ENCODE measurements at places on chromosomes 5 and 9.

DNA sequence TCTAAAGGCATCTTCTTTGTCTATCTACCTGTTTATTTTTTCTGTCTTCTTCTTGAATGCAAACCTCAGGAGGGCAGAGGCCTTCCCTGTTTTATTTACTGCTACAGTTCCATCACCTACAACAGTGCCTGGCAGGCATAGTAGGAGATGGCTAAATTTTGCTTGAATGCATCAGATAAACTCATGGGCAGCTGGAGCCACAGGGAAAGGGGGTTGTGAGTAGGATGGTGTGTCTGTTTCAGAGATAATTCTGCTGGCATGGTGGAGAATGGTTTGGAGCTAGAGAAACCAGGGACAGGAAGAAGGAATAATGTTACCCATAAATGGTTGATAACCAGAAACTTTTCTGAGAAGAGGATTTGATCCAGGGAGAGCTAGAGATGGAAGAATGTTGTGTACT, 189.8 kb upstream of the BRINP1 start:
- no peak for DNase-seq

DNA sequence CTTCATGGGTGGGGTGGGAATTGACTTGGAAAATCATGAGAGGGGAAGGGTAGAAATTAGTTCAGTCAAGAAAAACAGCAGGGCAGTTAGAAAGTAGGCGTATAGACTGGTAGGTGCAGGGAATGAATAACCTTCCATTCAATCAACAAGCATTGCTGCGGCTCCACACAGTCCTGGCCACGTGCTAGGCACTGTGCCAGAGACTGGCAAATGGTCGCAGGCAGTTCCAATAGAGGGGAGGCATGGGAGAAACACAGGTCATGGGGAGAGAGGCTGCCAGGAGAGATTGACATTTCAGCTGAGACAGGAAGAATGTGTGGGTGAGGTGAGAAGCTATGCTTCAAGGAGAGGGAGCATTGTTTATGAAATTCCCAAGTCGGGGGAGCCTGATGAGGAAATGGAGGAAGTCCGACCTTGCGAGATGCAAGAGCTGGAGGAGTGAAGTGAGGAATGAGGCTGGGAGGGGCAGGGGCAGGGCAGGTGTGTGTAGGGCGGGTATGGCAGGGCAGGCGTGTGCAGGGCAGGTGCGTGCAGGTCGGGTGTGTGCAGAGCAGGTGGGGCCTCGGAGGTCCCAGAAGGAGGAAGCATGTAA, 54.4 kb upstream of the PPARGC1B start:
- no peak for DNase-seq

DNA sequence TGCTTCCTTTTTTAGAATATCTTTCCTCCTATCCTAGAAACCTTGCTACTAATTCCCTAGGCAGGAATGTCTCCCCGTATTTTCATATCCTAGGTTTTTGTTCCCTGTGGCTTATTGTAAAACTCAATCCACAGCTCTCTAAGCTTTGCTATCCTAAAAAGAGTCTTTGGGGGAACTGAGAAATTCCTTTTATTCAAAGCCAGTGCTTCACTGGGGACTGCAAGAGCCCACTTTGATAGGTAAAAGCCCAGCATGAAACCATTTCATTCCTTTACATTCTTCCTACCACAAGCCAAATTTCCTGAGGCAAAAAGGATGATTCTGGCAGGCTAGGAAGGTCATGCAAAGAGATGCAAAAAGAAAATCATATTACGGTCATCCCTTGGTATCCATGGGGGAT, 5.8 kb upstream of the HACD4 start:
- DNase-seq, result no peak

DNA sequence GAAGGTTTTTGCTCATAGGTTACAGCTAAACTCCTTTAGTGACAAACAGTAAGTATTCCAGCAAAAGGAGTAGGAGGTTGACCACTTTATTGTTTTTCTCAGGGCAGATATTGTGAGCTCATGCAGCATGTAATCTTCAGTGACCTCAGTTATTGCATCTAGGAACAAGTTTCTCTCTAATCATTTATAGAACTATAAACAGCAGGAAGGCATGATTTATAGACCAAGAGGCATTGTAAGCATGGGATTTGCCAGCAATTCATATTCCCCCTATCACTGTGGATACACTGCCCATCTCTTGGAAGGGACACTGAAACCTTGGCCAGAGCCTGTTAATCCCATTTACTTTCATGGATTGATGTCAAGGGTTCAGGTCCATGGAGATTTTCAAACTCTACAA, 15.4 kb upstream of the FAM170A start:
- no peak for DNase-seq

DNA sequence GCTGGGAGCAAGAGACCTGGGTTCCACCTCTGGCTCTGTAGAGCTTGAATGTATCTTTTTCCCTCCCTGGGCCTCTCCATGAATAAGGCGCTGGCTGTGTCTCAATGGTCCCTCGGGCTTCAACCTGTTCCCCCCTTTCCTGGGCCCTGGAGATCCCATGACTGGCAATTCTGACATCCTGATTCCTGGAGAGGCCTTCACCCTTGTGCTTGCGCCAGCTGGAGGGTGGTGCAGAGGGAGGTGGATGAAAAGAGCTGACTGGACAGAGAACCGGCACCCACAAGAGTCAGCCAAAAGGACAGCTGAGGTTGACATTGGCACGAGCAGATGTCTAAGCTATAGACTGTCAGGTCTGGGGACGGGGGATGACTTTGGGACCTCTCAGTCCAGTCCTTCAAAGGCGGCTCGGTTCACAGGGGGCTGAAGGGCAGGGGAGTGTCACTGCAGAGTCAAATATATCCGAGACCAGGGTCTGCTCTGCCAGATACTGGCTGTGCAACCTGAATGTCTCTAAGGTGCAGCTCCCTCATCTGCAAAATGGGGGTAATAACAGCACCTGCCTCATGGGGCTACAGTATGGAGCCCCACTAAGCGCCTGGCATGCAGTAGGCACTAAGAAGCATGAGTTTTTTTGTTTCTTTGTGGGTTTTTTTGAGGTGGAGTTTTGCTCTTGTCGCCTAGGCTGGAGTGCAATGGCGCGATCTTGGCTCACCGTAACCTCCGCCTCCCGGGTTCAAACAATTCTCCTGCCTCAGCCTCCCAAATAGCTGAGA, 13.8 kb downstream of the DNM1 start:
- no peak for DNase-seq

DNA sequence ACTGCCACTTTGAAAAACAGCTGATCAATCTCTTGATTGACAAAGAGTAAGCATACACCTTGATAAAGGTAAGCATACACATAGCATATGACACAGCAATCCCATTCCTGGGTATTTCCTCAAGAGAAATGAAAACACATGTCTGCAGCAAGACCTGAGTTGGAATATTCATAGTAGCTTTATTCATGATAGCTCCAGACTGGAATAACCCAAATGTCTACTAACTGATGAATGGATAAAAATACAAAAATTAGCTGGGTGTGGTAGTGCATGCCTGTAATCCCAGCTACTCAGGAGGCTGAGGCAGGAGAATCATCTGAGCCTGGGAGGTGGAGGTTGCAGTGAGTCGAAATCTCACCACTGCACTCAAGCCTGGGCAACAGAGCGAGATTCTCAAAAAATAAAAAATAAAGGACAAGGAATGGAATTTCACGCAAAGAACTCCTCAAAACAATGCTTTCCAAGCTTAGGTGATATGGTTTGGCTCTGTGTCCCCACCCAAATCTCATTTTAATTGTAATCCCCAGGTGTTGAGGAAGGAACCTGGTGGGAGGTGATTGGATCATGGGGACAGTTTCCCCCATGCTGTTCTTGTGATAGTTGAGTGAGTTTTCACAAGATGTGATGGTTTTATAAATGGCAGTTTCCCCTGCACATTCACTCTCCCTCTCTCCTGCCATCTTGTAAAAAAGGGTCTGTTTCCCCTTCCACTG, 41.1 kb upstream of the LHFPL2 start:
- no peak for DNase-seq

DNA sequence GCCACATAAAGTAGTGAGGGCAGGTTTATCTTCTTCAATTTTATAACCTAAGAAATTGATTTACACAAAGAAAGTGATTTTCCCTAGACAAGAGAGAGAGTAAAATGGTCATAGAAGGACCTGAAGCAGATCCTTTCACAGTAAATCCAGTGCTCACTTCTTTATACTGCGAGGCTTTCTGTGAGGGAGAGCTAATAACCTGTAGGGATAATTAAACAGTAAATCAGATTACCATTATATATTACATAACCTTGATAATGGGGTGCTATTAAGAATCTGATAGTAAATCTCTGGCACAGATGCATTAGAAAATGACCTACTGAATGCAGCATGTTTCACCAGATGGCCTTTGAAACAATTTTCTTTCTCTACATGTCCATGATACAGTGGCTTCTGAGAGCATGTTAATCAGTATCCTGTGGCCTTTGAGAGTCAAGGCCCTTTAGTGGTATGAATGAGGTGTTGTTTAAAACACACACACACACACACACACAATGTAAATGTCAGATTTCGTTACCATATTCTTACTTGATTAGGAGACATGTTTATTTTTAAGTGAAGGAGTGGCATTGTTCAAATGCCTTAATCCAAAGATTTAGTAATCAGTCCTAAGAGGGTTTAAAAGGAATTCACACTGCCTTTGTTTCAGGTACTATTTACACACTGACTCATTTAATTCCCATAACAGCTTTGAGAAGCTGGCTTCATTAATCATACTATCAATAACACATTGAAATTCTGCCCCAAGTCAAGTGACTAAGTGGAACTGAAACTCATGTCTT, 124.7 kb downstream of the ALDH1A1 start:
- peak; percentile 28 for DNase-seq

DNA sequence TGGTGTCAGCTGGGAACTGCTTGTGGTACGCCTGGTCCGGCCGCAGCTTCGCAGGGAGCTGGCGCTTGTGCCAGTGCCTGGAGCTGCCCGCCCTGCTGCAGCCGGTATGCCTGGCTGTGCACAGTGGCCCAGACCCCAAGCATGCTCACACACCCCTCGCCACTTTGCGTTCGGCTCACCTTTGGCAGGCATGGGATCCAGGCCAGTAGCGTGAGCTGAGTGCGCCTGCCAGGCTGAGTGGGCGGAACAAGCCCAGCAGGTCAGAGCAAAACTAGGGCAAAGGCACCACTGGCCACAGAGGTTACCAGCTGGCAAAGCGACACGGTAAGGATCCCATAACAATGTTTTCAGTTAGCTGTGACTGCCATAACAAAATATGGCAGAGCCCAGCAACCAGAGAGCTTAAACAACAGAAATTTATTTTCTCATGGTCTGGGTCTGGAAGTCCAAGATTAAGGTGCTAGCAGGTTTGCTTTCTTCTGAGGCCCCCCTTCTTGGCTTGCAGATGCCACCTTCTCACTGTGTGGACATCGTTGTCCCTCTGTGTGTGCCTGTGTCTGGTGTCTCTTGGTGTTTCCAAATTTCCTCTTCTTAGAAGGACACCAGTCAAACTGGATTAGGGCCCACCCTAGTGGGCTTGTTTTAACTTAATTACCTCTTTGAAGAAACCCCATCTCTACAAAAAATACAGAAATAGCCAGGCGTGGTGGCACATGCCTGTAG, 61.6 kb downstream of the PSAT1 start:
- no peak for DNase-seq

DNA sequence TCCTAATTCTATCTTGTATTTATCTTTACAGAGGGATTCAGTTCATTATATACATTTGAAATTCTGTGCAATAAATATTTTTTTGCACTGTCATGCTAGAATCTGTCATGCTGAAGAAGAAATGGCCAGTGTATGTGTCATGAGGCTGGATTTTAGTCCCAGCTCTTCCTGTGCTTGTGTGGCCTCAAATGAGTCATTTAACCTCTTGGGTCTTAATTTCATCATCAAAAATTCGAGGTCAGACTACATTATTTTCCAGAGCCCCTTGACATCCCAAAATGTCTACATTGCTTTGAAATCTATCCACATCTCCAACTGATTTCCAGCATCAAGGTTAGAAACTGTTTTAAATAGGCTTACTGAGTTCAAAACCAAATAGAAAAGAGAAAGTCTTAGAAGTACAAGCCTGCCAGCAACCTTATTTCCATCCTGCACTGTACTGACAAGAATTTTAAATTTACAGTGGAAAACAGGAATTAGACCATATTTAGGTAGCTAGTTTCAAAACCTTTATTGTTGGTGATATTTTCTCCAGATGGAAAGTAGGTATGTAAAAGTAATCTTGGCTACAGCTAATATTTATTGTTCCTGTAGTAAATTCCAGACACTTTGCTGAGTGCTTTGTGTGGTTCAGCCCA, 96.7 kb upstream of the MAMDC2 start:
- peak; percentile 94 for DNase-seq
